ENCODE measurements at places on chromosomes 2 and 18.
A peak's percentile ranks its signal among the peaks of the same experiment; 100 is the strongest.

- DNase-seq = no peak
Measured at GRCh38 chr2:71882949-71883472, 264.7 kb downstream of the CYP26B1 start.

DNA sequence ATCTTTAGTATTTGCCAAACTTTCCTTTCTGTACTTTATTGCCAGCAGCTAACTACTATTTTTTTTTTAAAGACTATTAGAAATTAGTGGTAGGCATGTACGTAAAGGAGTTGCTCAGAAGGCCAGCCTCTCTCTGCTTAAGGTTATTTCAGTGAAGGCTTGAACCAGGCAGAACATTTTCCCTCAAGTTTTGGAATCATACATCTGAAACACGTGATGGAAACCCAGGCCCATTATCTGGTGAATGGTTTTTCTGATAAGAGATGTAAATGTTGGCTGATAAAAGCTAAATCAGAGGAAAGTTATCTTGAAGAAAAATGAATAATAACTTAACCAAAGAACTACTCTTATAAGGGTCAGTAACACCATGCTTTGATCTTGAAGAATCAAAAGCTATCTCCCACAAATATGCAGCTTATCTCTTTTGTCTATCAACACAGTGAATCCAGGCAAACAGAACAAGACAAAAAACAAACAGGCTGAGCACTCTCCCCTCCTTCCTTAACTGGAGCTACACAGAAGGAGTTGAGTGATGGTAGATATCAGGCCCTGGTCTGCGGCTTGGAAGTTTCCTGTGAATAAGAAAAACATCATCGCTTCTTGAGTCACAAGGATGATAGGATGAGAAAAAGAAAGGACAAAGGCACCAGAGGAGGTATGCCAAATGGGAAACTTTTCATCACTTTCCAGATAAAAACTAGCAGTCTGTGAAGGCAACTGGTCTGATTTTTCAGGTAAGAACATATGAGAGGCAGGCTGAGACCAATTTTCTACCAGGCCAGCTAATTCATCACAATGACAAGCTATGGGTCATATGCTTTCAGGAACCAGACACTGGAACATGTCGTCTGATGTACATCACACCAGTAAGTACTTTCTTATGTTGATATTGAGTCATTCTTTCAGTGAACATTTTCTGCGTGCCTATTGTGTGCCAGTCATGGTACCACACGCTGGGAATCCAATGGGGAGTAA lies 88.4 kb upstream of the STK17B start:
- DNase-seq = no peak

DNA sequence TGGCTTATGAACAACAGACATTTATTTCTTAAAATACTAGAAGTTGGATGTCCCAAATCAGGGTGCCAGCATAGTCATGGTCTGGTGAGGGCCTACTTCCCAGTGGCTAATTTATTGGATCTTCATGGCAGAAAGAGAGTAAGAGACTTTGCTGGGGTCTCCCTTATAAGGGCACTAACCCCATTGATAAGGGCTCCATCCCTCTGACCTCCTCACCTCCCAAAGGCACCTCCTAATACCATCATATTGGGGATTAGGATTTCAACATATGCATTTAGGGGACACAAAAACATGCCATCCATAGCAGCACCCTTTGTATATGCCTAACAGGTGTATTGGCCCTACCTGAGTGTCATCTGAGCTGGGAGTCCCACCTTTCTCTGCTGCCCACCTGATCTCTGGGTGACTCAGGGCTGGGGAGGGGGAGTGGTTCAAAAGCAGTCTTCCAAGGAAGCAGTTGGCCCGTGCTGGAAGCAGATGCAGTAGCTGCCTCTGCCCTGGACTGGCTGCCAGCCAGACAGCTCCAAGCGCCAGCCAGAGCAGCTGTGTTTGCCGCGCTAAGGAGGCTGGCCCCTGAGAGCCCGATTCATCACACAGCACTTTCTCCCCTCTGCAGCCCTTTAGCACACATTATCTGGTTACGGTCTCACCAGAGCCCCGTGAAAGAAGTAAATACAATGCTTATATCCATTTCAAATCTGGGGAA lies 84.6 kb downstream of the SMAD7 start:
- DNase-seq = peak; percentile 75

- DNase-seq = no peak
Measured at GRCh38 chr2:66865161-66865560, 430.2 kb downstream of the MEIS1 start.

- DNase-seq = no peak
Measured at GRCh38 chr2:140589273-140589672, 1541.5 kb downstream of the LRP1B start.

GRCh38 chr2:128442891-128443302 lies 124.2 kb upstream of the HS6ST1 start:
- DNase-seq = no peak
